Glomerular endothelial cell (primary cell): ENCODE measurements at places on chromosomes 3 and 15. TPM values are rescaled to one million over a fixed set of nuclear protein-coding genes. Genes with fewer than 3 reads are reported as not detected.

Gene ACTRT3
- total RNA-seq: 2.8 and 3.4 TPM in 2 replicates

Gene MORC1
- not detected in 2 replicates for total RNA-seq

Gene EOMES
- total RNA-seq: not detected in 2 replicates

Gene STAB1
- total RNA-seq: 277 and 404 TPM in 2 replicates

Gene A4GNT
- not detected in 2 replicates for total RNA-seq

Gene FGF7
- total RNA-seq: 0.64 TPM in 1 of 2 replicates, not detected in the other

Gene DNASE1L3
- total RNA-seq: 0.78 and 1.5 TPM in 2 replicates

Gene ZNF385D
- total RNA-seq: 2.2 and 3.7 TPM in 2 replicates

Gene UBA7
- total RNA-seq: 46.2 and 79.4 TPM in 2 replicates

Gene TGM4
- total RNA-seq: not detected in 2 replicates

GRCh38 chr15:43318990-43319771, 11.2 kb downstream of the LCMT2 start:
- no peak for DNase-seq

DNA sequence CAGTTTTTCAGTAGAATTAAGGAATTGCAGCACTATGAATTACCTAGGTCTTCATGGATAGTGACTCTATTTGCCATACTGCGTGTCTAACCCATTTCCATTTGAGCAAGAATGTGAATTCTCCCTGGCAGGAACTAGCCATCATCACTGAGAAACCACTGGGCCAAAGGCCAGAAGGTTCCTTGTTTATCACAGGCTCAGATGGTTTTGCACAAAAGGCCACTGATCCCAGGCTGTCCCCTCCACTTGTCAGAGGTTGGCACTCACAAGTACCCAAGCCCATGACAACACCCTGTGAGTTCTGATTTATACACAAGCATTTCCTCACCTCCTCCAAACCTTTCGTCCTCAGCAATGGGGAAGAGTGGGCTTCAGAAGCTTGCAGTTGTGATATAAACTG, 131.8 kb downstream of the FOXB1 start:
- DNase-seq: no peak

- no peak for DNase-seq
These were observed 262.7 kb downstream of the ZBTB20 start for GRCh38 chr3:114884213-114884923.

DNA sequence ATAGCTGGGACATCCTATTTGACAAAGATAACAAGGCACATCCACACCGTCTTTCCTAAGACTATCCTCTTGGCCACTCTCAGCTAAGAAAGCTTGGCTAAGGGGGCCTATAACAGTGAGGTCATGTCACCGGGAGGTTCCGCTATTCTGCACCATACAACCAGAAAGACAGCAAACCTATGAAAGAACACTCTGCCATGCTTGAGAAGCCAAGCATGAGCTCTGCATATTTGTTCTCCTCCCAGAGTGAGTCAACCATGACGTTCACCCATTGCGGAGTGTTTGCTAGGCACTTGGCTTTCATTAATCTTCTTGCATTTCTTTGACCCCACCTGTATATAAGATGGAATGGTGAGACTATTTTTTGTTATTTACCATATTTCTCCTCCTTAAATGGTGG, 141.2 kb downstream of the GMNC start:
- no peak for DNase-seq

DNA sequence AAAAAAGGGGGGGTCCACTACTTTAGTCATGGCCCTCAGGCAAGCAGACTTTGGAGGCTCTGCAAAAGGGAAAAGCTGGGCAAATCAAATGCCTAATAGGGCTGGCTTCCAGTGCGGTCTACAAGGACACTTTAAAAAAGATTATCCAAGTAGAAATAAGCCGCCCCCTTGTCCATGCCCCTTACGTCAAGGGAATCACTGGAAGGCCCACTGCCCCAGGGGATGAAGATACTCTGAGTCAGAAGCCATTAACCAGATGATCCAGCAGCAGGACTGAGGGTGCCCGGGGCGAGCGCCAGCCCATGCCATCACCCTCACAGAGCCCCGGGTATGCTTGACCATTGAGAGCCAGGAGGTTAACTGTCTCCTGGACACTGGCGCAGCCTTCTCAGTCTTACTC, 15.3 kb downstream of the ZMAT3 start:
- no peak for DNase-seq

GRCh38 chr3:60339304-60339703, 911.9 kb downstream of the FHIT start:
- no peak for DNase-seq
